Adrenal gland (tissue), 19 donors: ENCODE measurements at places on chromosomes 1 and 21. TPM values are rescaled to one million over a fixed set of nuclear protein-coding genes. Genes with fewer than 3 reads are reported as not detected.

ARMH1 gene
- 2.8 TPM for total RNA-seq

- DNase-seq: no peak
These were observed 163.9 kb downstream of the TSEN15 start for GRCh38 chr1:184215274-184215925.

- no peak for DNase-seq
These were observed 129.6 kb downstream of the LRRC7 start for GRCh38 chr1:69697340-69697739.

DNA sequence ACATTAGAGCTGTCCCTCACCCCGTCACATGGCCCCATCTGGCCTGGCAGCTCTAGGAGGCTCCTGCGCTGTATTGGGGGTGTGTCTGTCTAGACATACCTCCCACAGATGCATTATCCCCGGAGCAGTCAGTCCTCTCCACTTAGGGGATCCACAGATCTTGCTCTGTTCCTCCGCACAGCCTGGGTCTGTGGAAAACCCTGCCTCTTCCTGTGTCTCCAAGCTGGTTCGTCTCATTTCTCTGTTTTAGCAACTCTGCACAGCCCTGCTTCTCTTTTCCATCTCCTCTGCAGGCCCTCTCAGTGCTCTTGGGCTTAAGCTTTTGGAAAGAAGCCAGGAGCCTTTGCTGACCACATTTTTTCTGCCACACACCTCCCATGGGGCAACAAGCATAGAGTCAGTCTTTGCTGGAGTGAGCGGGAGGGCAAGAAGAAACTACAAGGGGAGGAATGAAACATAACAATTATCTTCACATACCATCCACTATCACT lies 241.5 kb downstream of the FOXD2 start:
- no peak for DNase-seq

- no peak for DNase-seq
These were observed 502 bp upstream of the SLC35A3 start for GRCh38 chr1:99969260-99969728.
